ENCODE measurements at places on chromosomes 6 and 20. TPM values are rescaled to one million over a fixed set of nuclear protein-coding genes. Genes with fewer than 3 reads are reported as not detected.

The BPI gene
- total RNA-seq, result not detected

The OR2H1 gene
- not detected for total RNA-seq

The SLPI gene
- 0.74 TPM for total RNA-seq

The MRPS18B gene
- 69.1 TPM for total RNA-seq

The TULP1 gene
- total RNA-seq, result not detected

The OR12D1 gene
- not detected for total RNA-seq

The KIF25 gene
- total RNA-seq, result 0.44 TPM

The SLC35D3 gene
- not detected for total RNA-seq

The MRS2 gene
- total RNA-seq, result 26.0 TPM

The E2F3 gene
- total RNA-seq, result 31.0 TPM

The SAPCD1 gene
- 6.3 TPM for total RNA-seq

The AK9 gene
- 2.3 TPM for total RNA-seq

The WFDC5 gene
- not detected for total RNA-seq

The MEP1A gene
- total RNA-seq, result not detected

The FAM217A gene
- total RNA-seq, result not detected

The SOX18 gene
- total RNA-seq, result 18.7 TPM

The SRMS gene
- not detected for total RNA-seq

The CDSN gene
- total RNA-seq, result not detected

The CAP2 gene
- 37.0 TPM for total RNA-seq

The SULF2 gene
- total RNA-seq, result 1.4 TPM

The SLC22A1 gene
- 0.98 TPM for total RNA-seq

The DLL1 gene
- 2.4 TPM for total RNA-seq

The SEMG1 gene
- not detected for total RNA-seq

The RAB23 gene
- 25.5 TPM for total RNA-seq

The TSPO2 gene
- not detected for total RNA-seq

The SLX4IP gene
- 5.4 TPM for total RNA-seq

The RNF39 gene
- total RNA-seq, result not detected

The COL11A2 gene
- 0.57 TPM for total RNA-seq

The ZC2HC1B gene
- not detected for total RNA-seq

The NUP43 gene
- total RNA-seq, result 53.6 TPM

The RHAG gene
- total RNA-seq, result 0.23 TPM

The OPRM1 gene
- not detected for total RNA-seq

The DSE gene
- 5.4 TPM for total RNA-seq

The ZBP1 gene
- not detected for total RNA-seq

The TNFRSF6B gene
- total RNA-seq, result not detected

The USP49 gene
- total RNA-seq, result 5.4 TPM

The CHRNA4 gene
- total RNA-seq, result 2.4 TPM

The JPH2 gene
- total RNA-seq, result 0.49 TPM

The ELMO2 gene
- 40.4 TPM for total RNA-seq

The ANKEF1 gene
- total RNA-seq, result 6.3 TPM

The IMPG1 gene
- total RNA-seq, result not detected

The TRIM10 gene
- not detected for total RNA-seq

The ASIP gene
- not detected for total RNA-seq

The PI3 gene
- total RNA-seq, result not detected

The ZNF335 gene
- total RNA-seq, result 31.1 TPM

The SYCP2L gene
- 2.4 TPM for total RNA-seq

The HCK gene
- 0.98 TPM for total RNA-seq

The SPATS1 gene
- not detected for total RNA-seq

The ZBTB9 gene
- 17.6 TPM for total RNA-seq

The CFB gene
- 5.6 TPM for total RNA-seq

The FRK gene
- 2.5 TPM for total RNA-seq

All from Panc1 (cell line).